ENCODE measurements at places on chromosomes 12 and 14. TPM values are rescaled to one million over a fixed set of nuclear protein-coding genes. Genes with fewer than 3 reads are reported as not detected.

The ISCA2 gene
- total RNA-seq: 28.5 TPM

The TPH2 gene
- total RNA-seq: not detected

The KRT82 gene
- total RNA-seq: not detected

- no peaks in the 10 kb centered on the region for H3K27me3 ChIP-seq
- H3K36me3 ChIP-seq: no peaks in the 10 kb centered on the region
- H3K27ac ChIP-seq: no peak overlapping the region
- no peak overlapping the region for H3K4me3 ChIP-seq
- peaks cover 30% of the 10 kb centered on the region for H3K4me1 ChIP-seq
Observed at GRCh38 chr14:68688872-68689371, 103.9 kb downstream of the ZFP36L1 start.

DNA sequence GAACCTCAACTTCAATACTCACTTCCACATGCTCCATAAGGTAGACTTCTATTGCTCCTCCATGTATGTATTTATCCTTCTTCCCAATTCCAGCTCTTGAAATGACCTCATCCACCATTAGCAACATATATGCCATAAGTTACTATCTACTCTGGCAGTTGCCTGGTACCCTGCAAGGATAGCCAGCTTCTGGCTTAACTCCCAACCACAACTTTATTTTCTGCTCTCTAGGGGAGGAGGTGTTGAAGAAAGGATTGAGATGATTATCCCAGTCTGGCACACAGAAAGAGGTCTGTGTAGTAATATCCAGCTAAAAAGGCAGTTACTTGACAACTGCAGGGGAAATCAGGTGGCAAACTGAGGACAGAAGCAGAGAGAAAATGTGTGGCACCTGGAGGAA, 71.5 kb upstream of the MDM1 start:
- H3K36me3 ChIP-seq: no peaks in the 10 kb centered on the region
- H3K27me3 ChIP-seq: no peaks in the 10 kb centered on the region
- H3K4me1 ChIP-seq: no peaks in the 10 kb centered on the region
- no peak overlapping the region for H3K27ac ChIP-seq
- no peak overlapping the region for H3K4me3 ChIP-seq
- DNase-seq: no peak

DNA sequence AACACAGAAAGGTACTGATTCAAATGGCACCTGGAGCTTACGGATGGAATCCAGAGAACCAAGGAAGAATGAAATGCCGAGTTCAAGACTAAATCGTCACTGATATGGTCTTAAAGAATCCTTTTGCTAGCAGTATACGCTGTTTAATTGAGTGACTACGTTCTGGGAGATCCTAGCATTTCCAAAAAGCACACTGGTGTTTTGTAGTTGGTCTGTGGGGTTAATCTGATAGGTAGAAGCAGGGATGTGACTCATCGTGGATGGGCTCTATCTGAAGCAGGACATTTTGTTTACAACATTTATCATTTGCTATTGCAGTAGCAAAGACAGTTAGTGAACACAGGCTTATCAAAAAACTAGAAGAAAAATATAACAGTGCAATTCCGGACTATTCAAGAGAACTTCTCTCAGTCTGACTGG, 169.2 kb upstream of the HMGA2 start:
- H3K27me3 ChIP-seq: no peaks in the 10 kb centered on the region
- no peak overlapping the region for H3K4me3 ChIP-seq
- no peaks in the 10 kb centered on the region for H3K36me3 ChIP-seq
- no peak overlapping the region for H3K27ac ChIP-seq
- H3K4me1 ChIP-seq: no peaks in the 10 kb centered on the region

DNA sequence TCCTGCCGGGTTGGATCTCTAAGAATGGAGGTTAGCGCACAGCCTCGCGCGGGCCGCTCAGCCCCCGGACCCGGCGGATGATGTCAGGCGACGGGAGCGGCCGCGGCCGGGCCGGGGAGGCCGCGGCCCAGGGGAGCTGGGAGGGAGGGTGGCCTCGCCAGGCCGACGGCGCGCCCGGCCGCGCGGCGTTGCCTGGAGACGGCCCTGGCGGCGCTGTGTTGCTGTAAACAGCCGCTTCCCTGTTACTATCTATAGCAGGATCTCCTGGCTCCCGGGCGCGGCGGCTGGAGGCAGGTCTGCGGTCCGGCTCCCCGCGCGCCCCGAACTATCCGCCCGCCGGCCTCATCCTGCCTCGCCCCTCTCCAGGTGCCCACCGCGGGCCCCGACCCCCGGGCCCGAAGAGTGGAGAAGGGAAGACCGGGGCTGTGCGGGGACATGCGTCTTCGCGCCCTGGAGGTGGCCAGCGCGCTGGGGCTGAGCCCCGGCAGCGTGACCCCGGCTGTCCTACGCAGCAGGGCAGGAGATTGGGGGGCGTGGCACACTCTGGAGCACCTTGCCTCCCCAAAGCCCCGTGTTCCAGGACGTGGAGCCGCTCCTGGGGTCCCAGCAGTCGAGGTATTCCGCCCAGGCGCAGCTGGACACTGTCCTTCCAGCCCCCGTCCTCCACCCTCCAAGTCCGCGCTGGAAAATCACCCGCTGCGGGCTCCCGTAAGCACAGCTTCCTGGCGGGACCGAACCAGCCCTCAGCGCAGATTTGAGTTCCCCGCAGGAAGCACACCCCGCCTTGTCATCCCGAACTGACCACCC, 1.4 kb upstream of the FOS start:
- peak; percentile 90 for DNase-seq
- H3K36me3 ChIP-seq: peaks cover 12% of the 10 kb centered on the region
- peaks cover 12% of the 10 kb centered on the region for H3K4me1 ChIP-seq
- peak overlapping the region; percentile 96 for H3K4me3 ChIP-seq
- H3K27ac ChIP-seq: peak overlapping the region; percentile 99

DNA sequence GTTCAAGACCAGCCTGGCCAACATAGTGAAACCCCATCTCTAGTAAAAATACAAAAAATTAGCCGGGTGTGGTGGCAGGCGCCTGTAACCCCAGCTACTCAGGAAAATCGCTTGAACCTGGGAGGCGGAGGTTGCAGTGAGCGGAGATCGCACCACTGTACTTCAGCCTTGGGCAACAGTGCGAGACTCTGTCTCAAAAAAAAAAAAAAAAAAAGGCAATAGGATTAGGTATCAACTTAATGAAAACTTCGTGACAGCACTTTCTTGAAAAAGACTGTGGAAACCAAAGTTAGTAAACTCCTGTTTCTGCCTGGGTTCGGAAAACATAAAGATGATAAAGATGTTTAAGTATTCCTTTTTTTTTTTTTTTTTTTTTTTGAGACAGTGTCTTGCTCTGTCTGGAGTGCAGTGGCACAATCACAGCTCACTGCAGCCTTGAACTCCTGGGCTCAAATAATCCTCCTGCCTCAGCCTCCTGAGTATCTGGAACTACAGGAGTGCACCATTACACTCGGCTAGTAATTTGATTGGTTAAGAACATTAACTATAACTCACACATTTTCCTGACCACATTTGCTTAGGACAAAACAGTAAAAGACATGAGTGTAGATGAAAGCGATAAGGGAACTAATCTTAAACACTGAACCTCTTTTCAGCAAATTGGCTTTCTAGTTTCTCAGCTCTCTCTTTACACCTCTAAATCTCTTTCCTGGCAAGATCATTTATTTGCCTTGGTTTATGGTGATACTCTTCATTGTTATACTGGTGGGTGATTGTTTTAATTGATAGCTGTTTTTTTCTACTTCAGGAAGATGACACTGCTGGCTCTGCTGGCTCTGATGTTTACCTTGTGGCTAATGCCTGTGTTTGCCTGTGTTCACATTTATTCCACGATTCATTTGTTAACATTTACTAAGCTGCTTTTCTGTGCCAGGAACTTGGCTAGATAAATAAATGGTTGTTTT, 15.8 kb downstream of the HIF1A start:
- no peaks in the 10 kb centered on the region for H3K27me3 ChIP-seq
- H3K4me3 ChIP-seq: no peak overlapping the region
- DNase-seq: no peak
- H3K4me1 ChIP-seq: peaks cover 25% of the 10 kb centered on the region
- H3K36me3 ChIP-seq: no peaks in the 10 kb centered on the region

GRCh38 chr12:7716381-7716780, 5.1 kb downstream of the DPPA3 start:
- H3K4me1 ChIP-seq: peaks cover 10% of the 10 kb centered on the region
- no peaks in the 10 kb centered on the region for H3K36me3 ChIP-seq

DNA sequence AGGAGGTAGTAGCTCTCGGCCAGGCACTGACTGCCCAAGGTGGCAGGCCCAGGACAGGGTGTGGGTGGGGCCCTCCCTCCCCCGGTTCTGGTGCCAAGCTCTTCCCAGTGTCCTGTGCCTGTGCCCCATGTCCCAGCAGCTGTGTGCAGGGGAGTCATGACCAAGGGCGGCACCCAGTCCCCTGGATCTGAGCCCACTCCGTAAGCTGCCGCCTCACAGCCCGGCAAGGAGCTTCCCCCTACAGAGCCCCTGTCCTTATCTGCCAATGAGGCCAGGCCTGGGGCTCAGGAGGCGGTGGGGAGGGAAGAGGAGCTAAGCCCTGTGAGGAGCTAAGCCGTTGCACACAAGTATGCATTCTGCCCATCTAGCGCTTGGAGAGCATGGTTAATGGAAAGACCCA, 5.6 kb upstream of the C14orf180 start:
- no peak for DNase-seq
- no peak overlapping the region for H3K4me3 ChIP-seq
- no peak overlapping the region for H3K27ac ChIP-seq
- no peaks in the 10 kb centered on the region for H3K27me3 ChIP-seq

DNA sequence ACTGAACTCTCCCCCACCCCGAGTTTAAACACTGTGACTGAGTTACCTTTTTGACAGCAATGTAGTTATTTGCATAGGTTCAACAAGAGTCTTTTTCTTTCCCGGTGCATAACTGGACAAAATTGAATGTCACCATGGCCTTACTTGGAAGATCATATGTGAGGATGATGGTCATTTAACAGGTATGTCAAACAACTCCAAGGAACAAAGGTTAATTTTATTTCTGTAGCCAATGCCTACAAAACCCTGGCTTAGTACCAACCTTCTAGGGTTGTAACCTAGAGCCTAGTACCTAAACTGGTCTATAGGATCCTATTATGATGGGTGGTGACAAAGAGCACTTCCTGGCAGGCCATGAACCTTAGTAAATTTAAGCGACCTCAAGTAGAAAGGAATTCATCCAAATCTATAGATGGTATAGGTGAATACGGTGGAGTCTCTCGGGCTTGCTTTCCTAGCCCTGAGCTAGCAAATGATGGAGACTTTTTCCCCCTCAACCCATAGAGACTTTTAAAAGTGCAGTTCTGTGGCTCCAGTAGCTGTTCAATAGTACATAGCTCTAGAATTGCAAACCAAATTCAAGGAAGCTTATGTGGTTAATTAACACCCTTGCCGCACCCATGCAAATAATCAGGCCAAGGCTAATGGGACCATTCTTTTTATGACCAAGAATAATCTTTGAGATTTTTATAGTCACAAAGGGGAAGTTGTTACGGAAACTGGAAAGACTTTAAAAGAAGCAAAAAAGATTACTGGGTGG, 89.0 kb downstream of the SLC38A1 start:
- H3K27me3 ChIP-seq: no peaks in the 10 kb centered on the region
- 0 out of 2 replicates have a peak, but pooled peaks cover 8% of the 10 kb centered on the region for H3K4me1 ChIP-seq
- no peak overlapping the region for H3K27ac ChIP-seq
- no peak overlapping the region for H3K4me3 ChIP-seq
- no peaks in the 10 kb centered on the region for H3K36me3 ChIP-seq

GRCh38 chr14:54623279-54624004, 56.5 kb downstream of the SAMD4A start:
- DNase-seq: no peak
- peak overlapping the region; percentile 65 for H3K27ac ChIP-seq
- H3K27me3 ChIP-seq: no peaks in the 10 kb centered on the region
- H3K36me3 ChIP-seq: no peaks in the 10 kb centered on the region

Data from Caco-2 (cell line).